ENCODE measurements at places on chromosomes 7 and 10.

- DNase-seq: no peak
Observed at GRCh38 chr7:98728555-98728954, 111.5 kb downstream of the NPTX2 start.

DNA sequence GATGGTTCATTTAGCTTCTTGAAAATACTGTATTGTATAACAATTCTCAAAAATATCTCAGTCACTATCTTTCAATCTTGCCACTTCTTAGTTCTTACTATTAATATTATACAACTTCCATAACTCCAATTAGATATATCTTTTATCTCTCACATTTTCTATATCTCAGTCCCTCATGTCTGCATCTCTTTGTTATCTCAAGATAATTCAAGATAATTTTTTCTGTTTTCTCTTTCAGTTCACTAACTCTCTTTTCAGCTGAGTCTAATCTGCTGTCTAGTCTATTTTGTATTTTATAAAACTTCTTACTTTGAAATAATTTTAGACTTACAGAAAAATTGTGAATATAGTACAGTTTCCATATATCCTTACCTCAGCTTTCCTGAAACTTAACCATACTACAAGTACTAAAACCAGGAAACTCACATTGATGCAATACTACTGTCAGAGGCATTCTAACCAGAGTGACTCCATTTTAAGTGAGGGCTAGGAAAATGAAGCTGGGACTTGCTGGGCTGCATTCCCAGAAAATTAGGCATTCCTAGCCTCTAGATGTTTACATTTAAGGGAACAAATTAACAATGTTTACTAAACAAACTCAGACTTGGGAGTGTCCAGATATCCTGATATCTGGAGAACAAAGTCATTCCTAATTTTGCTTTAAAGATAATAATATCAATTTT, 38.4 kb downstream of the DNAJC1 start:
- DNase-seq: no peak

DNA sequence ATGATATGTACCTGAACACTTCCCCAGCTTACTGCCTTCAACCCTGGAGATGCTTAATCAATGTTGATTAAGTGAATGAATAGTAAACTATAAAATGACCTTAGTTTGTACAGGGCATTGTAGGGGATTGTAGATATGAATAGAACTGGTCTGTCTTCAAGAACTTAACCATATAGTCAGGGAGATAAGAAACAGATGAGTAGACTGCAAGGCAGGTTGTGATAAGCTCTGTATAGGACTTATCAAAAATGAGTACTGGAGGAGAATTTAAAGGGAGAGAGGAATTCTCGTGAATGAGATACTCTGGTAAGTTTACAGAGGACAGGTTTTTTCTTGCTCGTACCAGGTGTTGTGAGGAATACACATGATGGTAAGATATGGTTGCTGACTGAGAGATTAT, 27.6 kb downstream of the SGPL1 start:
- DNase-seq: no peak

DNA sequence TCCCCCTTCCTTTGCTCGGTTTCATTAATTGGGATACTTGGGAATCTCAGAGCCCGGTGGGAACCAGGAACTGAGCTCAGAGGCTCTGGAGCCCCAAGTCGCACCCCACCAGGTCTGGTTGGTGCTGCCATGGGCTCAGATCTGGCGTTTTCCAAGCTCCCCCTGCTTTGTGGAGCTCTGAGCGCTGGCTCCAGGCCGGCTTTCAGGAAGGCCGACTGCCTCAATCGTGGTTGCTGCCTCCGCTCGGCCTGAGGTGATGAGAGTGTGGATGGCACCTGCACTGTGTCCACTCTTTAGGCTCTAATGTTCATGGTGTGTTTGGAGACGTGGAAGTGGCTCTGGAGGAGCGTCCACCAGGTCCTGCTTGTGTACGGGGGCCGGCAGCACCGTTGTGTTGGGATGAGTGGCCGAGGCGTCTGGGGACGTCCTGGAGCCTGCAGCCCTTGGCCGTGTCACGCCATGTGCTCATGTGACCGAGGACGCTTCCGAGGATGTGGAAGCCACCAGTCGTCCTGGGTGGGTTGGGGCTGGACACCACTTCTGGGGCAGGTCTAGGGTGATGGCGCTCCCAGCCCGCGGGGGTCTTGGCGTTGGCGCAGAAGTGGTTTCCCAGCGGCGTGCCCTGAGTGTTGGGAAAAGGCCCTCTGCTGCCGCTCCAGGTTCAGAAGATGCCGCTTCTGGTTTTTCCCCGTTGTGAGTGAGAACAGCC, 8.2 kb downstream of the INPP5A start:
- DNase-seq: no peak

DNA sequence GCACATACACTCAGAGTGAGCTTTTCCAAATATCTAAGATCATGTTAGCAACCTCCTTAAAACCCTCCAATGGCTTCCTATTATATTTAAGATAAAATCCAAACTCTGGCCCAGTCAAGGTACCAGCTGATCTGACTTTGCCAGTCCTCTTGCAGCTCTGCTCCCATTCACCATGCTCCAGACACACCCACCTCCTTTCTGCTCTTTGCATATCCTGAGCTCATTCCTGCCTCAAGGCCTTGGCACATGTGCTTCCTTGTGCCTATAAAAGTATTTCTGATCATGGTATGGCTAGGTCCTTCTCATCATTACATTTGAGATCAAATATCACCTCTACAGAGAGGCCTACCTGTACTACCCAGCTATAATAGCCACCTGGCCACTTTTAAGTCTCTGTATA, 27.5 kb downstream of the XPNPEP1 start:
- no peak for DNase-seq
